CD4-positive, alpha-beta T cell treated with Interleukin-15 for 4 hours (primary cell): ENCODE measurements at places on chromosomes 6 and 20.

DNA sequence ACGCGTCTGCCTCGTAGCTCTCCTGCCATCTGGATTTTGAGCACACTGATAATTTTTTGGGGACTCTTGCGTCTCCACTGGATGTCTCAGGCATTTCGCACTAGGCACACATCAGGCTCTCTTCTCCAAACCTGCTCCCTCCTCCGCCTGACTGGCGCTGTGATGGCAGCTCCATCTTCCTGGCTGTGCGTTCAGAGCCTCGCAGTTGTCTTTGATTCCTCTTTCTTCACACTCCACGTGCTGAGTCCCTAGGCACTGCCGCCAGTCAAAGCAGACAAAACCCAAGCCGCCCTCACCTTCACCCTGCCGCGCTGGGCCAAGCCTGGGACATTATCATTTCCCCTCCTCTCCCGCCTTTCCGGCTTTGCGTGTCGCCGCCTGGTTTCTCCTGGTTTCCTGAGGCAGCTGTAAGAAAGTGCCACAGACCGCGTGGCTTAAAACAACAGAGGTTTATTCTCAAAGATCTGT, 778 bp downstream of the PSMG4 start:
- peak; percentile 19 for DNase-seq

GRCh38 chr20:32465092-32465900, 107.2 kb downstream of the ASXL1 start:
- no peak for DNase-seq

GRCh38 chr6:128657181-128657580, 136.8 kb upstream of the PTPRK start:
- no peak for DNase-seq

DNA sequence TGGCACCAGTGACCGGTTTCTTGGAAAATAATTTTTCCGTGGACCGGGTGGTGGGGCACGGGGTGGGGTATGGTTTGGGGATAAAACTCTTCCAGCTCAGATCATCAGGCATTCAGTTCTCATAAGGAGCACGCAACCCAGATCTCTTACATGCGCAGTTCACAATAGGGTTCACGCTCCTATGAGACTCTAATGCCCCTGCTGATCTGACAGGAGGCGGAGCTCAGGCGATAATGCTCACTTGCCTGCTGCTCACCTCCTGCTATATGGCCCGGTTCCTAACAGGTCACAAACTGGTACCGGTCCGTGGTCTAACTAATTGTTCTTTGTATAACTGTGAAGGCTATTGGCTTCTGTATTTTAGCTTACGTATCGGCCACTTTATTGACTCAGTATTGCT, 51.7 kb downstream of the VSTM2L start:
- no peak for DNase-seq

DNA sequence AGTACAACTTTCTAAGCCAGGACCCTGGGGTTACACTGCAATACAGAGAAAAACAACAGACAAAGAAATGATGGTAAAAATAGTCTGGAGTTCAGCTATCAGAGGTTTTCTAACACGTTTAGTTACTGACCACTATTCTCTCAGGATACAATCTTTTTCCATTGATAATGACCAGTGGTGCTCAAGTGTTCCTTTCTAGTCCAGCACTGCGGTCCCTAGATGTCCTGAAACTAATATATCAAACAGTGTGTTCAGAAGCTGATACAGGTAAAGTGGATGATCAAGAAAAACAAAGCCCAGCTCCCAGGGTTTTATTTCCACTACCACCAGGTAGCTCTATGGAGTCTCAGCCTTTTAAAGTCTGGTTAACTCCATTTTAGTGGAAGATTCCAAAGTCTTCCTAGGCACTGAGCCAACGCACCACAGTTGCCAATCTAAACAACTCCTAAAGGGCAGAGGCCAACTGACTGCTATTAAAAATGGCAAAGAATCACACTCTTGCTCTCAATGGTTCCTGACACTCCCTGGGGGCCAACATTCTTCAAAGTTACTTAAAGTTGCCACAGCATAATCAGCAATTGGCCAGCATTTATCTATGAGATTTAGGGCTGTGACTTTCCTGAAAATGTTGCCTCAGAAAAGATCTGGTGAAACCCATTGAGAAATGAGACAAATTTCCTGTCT, 38.2 kb downstream of the DZANK1 start:
- no peak for DNase-seq
